ENCODE measurements at places on chromosomes 7 and 10. TPM values are rescaled to one million over a fixed set of nuclear protein-coding genes. Genes with fewer than 3 reads are reported as not detected.

DNA sequence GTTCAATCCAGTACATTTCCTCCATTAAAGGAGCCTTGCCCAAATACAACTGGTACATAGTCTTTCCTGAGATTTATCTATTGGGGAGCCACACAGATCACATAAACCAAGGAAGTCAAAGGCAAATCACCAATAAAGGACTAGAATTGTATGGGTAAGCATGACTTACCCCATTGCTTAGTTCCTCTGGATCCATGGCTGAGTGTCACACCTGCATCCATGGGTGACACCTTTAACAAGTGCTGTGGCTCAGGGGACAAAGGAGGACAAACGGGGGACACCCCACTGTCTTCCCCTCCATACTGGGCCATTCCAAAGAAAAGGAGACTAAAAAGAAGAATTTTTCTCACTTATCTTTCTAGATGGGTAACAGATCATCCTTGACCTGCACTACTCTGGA, 30.4 kb downstream of the ZNF92 start:
- H3K4me3 ChIP-seq = no peak overlapping the region
- no peaks in the 10 kb centered on the region for H3K27me3 ChIP-seq
- no peak overlapping the region for H3K27ac ChIP-seq
- no peaks in the 10 kb centered on the region for H3K4me1 ChIP-seq
- peaks cover 9% of the 10 kb centered on the region for H3K36me3 ChIP-seq

SPDYE5 gene
- total RNA-seq = not detected

DNA sequence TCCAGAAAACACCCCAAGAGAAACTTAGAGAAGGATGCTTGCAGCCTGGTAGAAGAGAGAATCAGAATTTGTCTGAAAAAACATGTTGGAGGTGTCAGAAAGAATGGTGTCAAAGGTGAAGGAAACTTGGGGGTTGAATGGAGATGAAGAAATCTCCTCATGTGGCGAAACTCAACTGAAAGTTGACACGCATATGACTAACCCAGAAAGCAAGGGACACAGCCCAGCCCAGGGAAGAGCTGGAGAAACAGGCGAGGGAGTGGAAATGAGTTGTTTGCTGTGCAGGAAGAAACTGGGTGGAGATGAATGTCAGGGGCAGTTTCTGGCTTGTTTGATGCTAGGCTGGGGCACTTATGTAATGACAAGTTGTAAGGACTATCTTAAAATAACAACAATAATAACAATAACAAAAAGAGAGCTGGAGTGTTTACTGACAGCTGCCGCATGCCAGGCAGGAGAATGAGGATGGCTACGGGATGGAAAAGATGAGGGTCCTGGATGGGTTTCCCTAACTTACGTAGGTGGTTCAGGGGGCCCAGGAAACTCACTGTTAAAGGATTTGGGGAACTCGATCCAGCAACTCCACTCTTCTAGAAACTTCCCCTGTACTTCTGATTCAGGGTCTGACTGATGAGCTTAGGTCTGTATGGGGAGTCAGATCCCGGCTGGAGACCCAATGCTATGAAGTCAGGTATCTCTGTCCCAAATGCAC, 57.4 kb downstream of the MAP3K8 start:
- no peaks in the 10 kb centered on the region for H3K4me1 ChIP-seq
- no peak overlapping the region for H3K4me3 ChIP-seq
- no peak for DNase-seq
- no peaks in the 10 kb centered on the region for H3K36me3 ChIP-seq
- H3K27me3 ChIP-seq = no peaks in the 10 kb centered on the region

CALHM2 gene
- 8.9 TPM for total RNA-seq

GRCh38 chr10:91284486-91285090, 64.1 kb downstream of the PCGF5 start:
- no peak for DNase-seq
- H3K4me3 ChIP-seq = no peak overlapping the region
- H3K4me1 ChIP-seq = no peaks in the 10 kb centered on the region
- H3K27ac ChIP-seq = no peak overlapping the region

PAX4 gene
- total RNA-seq = not detected

- no peak overlapping the region for H3K27ac ChIP-seq
- no peak overlapping the region for H3K4me3 ChIP-seq
- no peak for DNase-seq
These were observed 255.0 kb downstream of the RPS24 start for GRCh38 chr10:78288663-78289062.

- no peaks in the 10 kb centered on the region for H3K36me3 ChIP-seq
- H3K4me3 ChIP-seq = no peak overlapping the region
- no peaks in the 10 kb centered on the region for H3K27me3 ChIP-seq
These were observed 50.0 kb downstream of the JMJD1C start for GRCh38 chr10:63415640-63416244.

FGFR2 gene
- total RNA-seq = 1.8 TPM

TAF3 gene
- total RNA-seq = 19.2 TPM

- H3K27me3 ChIP-seq = no peaks in the 10 kb centered on the region
- no peak overlapping the region for H3K27ac ChIP-seq
- no peak overlapping the region for H3K4me3 ChIP-seq
- H3K4me1 ChIP-seq = no peaks in the 10 kb centered on the region
These were observed 90.6 kb upstream of the PPP2R2D start for GRCh38 chr10:131810036-131810804.

LRIT2 gene
- not detected for total RNA-seq

- H3K27me3 ChIP-seq = no peaks in the 10 kb centered on the region
- H3K27ac ChIP-seq = no peak overlapping the region
- no peak overlapping the region for H3K4me3 ChIP-seq
- DNase-seq = no peak
- no peaks in the 10 kb centered on the region for H3K4me1 ChIP-seq
These were observed 22.3 kb downstream of the PDGFA start for GRCh38 chr7:497346-497745.

DNA sequence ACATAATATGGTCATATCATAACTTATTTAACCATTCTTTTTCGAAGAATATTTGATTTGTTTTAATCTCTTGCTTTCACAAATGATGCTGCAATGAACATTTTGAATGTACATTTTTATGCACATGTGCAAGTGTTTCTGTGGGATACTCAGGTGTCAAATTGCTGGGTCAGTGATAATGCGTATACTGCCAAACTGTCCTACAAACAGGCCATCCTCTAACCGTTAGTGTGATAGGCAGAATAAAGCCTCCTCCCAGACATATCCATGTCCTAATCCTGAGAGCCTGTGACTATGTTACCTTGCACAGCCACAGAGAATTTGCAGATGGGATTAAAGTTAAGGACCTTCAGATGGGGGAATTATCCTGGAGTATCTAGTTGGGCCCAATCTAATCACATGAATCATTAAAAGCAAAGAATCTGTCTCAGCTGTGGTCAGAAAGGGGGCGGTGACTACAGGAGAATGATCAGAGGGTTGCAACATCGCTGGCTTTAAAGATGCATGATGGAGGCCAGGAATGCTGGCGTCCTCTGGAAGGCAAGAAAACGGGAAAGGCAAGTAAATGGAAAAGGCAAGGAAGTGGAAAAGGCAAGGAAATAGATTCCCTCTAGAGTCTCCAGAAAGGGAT, 46.7 kb downstream of the FZD1 start:
- H3K27ac ChIP-seq = no peak overlapping the region
- no peaks in the 10 kb centered on the region for H3K36me3 ChIP-seq
- H3K4me1 ChIP-seq = no peaks in the 10 kb centered on the region
- no peak for DNase-seq
- H3K27me3 ChIP-seq = no peaks in the 10 kb centered on the region

DNA sequence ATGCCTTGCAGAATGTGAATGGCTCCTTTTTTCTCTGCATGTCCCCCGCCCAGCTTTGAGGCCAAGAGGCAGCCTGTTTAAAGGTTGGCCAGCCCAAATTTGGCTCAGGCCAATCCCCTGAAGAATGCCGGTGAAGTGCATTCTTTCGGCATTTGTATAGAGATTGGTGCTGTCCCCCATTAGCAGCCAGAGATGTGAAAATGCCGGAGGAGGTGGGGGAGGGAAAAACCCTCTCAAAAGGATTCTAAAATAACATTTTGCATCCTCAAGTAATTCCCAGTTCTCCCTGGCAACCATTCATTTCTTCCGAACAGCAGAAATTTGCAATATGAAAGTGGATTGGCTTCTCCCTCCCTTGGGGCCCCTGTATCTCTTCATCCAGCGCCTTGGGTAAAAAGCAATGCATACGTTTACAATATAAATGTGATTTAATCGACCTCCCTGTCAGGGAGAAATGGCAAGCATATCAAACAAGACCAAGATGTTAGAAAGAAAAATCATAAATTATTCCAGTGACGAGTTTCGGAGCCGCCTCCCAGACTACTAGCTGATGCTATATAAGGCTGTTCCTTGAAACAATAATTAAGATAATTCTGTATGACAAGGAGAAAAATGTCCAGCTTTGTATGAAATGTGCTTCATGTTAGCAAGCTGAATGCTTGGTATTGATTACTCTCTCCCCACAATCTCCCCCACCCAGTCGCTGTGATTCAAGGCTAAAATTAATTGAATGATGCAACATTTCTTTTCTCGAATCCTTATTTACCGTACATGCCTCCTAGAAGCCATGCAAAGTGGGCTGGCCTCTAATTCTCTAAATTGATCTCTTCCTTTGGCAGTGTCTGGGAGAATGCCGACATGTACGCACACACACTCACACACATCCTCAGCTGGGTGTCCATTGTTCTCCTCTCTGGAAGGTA, 323.7 kb downstream of the RPS24 start:
- no peak for DNase-seq
- peaks cover 5% of the 10 kb centered on the region for H3K27me3 ChIP-seq
- H3K27ac ChIP-seq = no peak overlapping the region
- H3K4me3 ChIP-seq = no peak overlapping the region
- no peaks in the 10 kb centered on the region for H3K36me3 ChIP-seq
- H3K4me1 ChIP-seq = peaks cover 14% of the 10 kb centered on the region

DNA sequence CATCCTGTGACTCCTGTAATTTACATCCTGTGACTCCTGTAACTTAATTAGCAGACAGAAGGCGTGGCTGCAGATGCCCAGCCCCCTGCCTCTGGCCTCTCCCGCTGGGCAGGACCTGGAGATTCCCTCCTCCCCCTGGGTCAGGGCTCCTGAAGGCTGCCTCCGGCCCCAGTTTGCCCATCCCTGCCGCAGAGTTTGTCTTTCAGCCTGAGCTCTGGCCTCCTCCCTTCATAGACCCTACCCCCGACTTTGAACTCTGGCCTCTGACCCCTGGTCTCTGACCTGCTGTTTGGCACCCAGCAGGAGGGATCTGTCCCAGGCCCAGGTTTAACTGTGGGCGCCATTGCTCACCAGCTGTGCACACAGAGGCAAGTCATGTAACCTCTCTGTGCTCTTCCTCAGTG, 45.6 kb downstream of the ELFN1 start:
- no peak overlapping the region for H3K27ac ChIP-seq
- no peaks in the 10 kb centered on the region for H3K4me1 ChIP-seq
- H3K27me3 ChIP-seq = peaks cover 43% of the 10 kb centered on the region
- H3K36me3 ChIP-seq = no peaks in the 10 kb centered on the region
- DNase-seq = no peak

DNA sequence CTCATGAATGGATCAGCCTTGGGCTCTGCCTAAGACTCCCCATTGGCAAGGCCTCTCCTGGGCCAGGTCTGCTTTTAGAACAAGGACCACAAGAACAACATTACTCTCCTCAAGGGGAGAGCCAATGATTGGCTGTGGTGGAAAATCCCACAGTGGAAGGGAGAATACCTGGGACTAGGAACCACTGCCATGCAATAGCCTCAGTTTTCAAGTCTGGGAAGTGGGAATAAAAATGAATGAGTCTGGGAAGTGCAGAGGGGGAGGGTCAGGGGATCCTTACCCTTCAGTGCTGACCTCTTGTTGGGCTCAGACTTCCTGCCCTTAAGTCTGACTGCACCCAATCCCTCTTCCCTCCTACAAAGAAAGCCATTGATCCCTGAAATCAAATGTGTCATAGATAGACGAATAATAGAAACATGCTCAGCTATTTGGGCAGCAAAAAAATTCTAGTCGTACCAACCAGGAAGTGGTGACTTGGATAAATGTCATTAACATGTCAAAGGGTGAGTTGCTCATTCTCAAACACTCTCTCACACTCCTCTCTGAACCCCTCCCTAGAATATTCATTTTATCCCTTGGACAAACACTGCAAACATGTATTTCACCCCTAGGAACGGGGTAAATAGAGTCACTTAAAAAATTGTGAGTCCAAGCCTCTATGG, 123.6 kb downstream of the SH3PXD2A start:
- H3K4me1 ChIP-seq = no peaks in the 10 kb centered on the region
- no peaks in the 10 kb centered on the region for H3K36me3 ChIP-seq
- no peak overlapping the region for H3K27ac ChIP-seq
- DNase-seq = no peak
- H3K4me3 ChIP-seq = no peak overlapping the region
- H3K27me3 ChIP-seq = no peaks in the 10 kb centered on the region

Data from T-cell (primary cell).